ENCODE measurements at places on chromosomes 1 and 21. TPM values are rescaled to one million over a fixed set of nuclear protein-coding genes. Genes with fewer than 3 reads are reported as not detected.
A peak's percentile ranks its signal among the peaks of the same experiment; 100 is the strongest.

DNA sequence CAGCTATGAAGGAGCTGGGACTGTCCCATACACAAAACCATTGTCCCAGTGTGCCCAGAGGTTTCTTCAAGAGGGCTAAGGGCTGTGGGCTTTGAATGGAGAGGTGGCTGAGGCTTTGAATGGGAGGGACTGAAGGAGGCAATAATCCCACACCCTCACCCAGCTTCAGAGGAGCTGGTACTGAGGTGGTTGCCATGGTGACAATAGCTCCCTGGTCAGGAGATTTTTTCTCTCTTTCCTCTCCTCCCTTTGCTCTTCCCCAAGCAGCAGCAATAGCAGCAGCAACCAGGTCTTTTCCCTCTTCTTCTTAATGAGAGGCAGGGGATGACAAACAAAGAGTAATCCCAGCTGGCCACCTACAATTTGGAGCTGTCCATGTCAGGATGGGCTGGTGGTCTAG lies 1.6 kb downstream of the HPCAL4 start:
- DNase-seq: no peak
- H3K4me3 ChIP-seq: no peak overlapping the region
- no peaks in the 10 kb centered on the region for H3K36me3 ChIP-seq
- H3K27ac ChIP-seq: no peak overlapping the region
- peaks cover 95% of the 10 kb centered on the region for H3K27me3 ChIP-seq

GRCh38 chr1:113905435-113905861 lies 322 bp downstream of the DCLRE1B start:
- no peak for DNase-seq
- H3K4me1 ChIP-seq: no peaks in the 10 kb centered on the region
- H3K36me3 ChIP-seq: peaks cover 6% of the 10 kb centered on the region
- peak overlapping the region; percentile 92 for H3K4me3 ChIP-seq

DNA sequence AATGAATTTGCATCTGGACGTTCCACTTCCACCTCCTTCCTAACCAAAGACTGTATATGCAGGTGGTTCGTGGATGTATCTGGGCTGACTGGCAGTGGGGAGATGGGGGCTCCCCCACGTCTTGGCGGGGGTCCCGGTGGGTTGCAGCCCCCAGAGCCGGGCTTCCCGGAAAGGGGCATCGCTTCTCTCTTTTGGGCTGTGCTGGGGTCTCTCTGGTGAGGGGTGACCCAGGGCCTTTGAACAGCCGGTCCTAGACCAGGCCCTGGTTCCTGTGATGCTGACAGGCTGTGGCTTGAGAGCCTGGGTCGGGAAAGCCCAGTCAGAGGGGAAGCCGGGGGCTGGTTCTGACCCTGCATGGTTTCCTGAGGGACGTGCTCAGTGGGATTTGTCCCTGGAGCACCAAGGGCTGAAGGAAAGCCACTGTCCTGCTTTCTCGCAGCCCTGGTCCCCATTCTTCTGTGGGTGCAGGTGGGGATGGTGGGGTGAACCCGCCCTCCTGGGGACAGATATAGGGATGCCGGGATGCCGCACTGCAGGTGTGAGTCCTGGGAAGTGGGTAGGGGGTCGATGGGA lies 29.8 kb downstream of the COL18A1 start:
- H3K4me1 ChIP-seq: peaks cover 32% of the 10 kb centered on the region
- peaks cover 7% of the 10 kb centered on the region for H3K36me3 ChIP-seq
- DNase-seq: no peak
- H3K27me3 ChIP-seq: no peaks in the 10 kb centered on the region
- H3K27ac ChIP-seq: peak overlapping the region; percentile 38
- no peak overlapping the region for H3K4me3 ChIP-seq

DNA sequence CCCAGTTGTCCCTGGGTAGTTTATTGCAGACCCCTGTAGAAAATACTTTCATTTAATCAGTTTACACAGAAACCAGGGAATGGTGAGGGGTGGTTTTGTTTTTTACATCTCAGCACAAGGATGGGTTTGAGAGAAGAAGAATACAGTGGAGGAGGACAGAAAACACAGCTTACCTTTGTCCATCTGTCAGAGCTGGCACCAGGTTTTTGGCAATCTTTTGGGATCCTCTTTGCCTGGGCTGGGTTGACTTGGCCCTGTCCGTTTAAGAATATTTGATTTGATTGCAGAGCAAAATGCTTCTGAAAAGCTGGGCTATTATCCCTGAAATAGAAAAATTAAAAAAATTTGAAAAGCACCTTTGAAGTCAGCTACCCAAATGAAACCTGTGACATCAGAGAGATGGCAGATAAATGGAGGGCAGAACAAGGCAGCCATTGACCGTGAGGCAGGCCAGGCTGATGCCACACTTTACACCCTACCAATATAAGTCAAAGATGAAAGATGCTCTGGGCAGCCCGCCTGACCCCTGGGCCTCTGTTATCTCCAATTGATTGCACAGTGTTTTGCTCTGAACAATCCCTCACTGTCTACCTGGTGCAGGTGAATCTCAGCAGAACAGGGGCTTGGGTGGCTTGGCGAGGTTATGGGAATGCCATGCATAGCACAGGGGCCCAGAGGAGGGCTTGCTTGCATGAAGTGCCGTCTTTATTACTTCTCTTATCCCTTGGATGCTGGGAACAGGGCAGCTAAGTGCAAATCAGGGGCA lies 218.8 kb downstream of the LMX1A start:
- no peak for DNase-seq
- no peak overlapping the region for H3K4me3 ChIP-seq
- H3K4me1 ChIP-seq: no peaks in the 10 kb centered on the region
- no peak overlapping the region for H3K27ac ChIP-seq
- H3K27me3 ChIP-seq: no peaks in the 10 kb centered on the region

- H3K4me3 ChIP-seq: no peak overlapping the region
- no peak overlapping the region for H3K27ac ChIP-seq
- no peaks in the 10 kb centered on the region for H3K27me3 ChIP-seq
- H3K4me1 ChIP-seq: peaks cover 9% of the 10 kb centered on the region
- no peak for DNase-seq
Observed at GRCh38 chr1:58307431-58307830, 239.1 kb downstream of the OMA1 start.

DNA sequence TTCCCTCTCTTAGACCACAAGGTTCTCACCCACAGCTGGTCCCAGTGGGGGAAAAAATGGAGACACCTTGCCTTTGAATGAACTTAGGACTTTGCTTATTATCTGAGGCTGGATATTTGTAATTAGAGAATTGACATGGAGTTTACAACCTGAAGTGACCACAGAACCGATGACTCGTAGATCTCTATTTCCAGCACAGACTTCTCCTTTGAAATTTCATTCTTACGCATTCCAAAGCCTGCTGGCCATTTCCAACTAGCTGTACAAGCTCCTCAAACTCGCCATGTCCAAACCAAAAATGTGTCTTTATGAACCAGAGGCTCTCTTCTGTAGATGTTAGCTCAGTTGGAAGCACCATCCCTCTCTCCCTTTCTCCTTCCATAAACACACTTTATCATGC lies 12.0 kb downstream of the RAB7B start:
- H3K27me3 ChIP-seq: no peaks in the 10 kb centered on the region
- H3K4me1 ChIP-seq: no peaks in the 10 kb centered on the region
- no peak for DNase-seq
- H3K27ac ChIP-seq: no peak overlapping the region
- H3K36me3 ChIP-seq: no peaks in the 10 kb centered on the region
- no peak overlapping the region for H3K4me3 ChIP-seq

DNA sequence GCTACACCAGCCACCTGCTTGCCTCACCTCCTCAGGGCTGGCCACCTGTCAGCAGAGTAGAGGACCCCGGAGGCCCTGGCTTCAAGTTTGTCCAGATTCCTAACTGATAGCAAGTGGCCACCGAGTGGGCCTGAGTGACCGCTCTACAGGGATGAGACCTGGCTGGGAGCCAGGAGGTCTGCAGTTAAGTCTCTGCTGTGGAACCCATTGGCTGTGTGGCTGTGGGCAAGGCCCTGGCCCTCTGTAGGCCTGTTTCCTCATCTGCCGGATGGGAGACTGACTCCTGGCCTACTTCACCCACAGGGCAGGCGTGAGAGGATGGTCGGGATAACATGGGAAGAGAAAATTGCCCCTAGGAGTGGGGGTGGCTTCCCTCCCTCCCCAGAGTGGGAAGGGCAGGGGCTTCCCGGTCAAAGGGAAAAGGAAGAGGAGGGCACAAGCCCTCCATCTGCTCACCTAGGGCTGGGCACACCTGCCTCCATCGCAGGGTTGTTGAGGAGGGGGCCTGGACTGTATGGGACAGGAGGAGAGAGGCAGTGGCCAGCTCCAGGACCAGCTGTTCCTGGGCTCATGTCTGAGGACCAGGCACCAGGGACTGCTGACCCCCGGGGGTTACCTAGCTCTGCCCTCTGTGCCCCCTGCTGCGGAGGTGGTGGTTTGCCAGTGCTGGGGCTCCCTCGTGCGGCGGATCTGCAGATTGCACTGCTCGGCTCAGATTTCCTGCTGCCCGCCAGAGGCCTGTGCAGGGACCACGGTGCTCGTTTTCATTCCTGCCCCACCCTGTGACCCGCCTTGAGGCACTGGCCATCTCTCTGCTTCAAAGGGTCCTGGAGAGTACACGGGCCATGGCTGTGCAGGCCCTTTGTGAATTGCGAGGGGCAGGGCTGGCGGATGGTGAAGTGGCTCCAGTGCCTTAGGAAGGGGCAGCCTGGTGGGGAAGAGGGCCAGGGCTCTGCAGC lies 9.1 kb upstream of the MTFR1L start:
- no peaks in the 10 kb centered on the region for H3K36me3 ChIP-seq
- no peak overlapping the region for H3K27ac ChIP-seq
- H3K4me1 ChIP-seq: no peaks in the 10 kb centered on the region

- DNase-seq: peak; percentile 69
- no peaks in the 10 kb centered on the region for H3K4me1 ChIP-seq
- no peaks in the 10 kb centered on the region for H3K27me3 ChIP-seq
- H3K27ac ChIP-seq: no peak overlapping the region
- no peaks in the 10 kb centered on the region for H3K36me3 ChIP-seq
Observed at GRCh38 chr1:154772606-154773506, 97.2 kb downstream of the KCNN3 start.

DNA sequence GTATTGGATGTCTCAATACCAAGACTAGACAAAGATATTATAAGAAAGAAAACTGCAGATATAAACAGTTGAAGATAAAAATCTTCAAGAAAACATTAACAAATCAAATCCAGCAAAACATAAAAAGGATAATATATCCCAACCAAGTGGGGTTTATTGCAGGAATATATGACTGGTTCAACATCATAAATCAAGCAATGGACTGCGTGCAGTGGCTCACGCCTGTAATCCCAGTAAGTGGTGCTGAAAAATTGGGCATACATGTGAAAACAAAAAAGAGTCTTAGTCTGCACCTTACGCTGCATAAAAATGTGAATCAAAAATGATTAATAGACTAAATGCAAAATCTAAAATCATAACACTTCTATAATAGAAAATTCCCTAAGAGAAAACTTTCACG lies 112.9 kb upstream of the PDE4B start:
- no peaks in the 10 kb centered on the region for H3K4me1 ChIP-seq
- no peaks in the 10 kb centered on the region for H3K36me3 ChIP-seq
- H3K27ac ChIP-seq: no peak overlapping the region
- H3K27me3 ChIP-seq: no peaks in the 10 kb centered on the region
- H3K4me3 ChIP-seq: no peak overlapping the region
- DNase-seq: no peak

DNA sequence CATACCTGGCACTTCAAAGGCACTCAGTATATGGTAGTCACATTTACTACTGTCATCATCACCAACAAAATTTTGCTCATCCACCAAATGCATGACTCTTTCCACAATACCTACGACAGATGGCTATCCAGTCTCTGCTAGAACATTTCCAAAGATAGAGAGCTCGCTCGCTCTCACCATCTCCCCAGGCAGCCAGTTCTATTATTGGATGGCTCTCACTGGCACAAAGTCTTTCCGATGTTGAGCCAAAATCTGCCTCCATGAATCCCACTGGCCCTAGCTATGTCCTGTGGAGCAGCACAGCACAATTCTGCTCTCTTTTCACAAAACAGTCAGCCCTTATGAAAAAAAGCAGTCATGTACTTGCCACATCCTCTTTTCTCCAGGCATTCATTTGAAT lies 102.1 kb downstream of the DAB1 start:
- no peaks in the 10 kb centered on the region for H3K36me3 ChIP-seq
- no peaks in the 10 kb centered on the region for H3K4me1 ChIP-seq
- no peak for DNase-seq
- H3K4me3 ChIP-seq: no peak overlapping the region

DNA sequence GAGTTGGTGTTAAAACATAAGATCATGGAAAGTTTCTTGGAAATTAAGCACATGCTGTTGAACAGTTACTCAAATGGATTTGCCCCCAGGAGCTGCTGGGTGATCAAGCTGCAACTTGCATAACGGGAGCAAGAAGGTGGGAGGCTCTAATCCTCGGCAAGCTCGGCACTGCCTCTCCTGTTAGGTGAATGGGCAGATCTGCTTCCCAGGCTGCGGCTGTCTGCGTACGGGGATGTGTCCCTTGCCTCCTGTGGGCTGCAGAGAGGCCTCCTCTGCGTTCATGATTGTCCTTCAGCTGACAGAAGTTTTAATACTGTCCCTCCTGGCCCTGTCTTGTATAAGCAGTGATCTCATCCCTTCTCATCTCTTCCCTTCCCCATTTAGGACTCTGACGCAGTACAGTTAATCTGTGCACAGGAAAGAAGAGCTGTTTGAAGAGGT lies 36.7 kb downstream of the ATP1A1 start:
- H3K27ac ChIP-seq: no peak overlapping the region
- H3K4me3 ChIP-seq: no peak overlapping the region
- H3K4me1 ChIP-seq: no peaks in the 10 kb centered on the region
- H3K36me3 ChIP-seq: peaks cover 18% of the 10 kb centered on the region
- no peak for DNase-seq
- peaks cover under 1% of the 10 kb centered on the region for H3K27me3 ChIP-seq

- peaks cover 4% of the 10 kb centered on the region for H3K4me1 ChIP-seq
- H3K36me3 ChIP-seq: peaks cover 4% of the 10 kb centered on the region
- peak overlapping the region; percentile 17 for H3K4me3 ChIP-seq
- peak; percentile 21 for DNase-seq
- H3K27me3 ChIP-seq: no peaks in the 10 kb centered on the region
Observed at GRCh38 chr21:20661745-20662422, 336.3 kb upstream of the NCAM2 start.

The F13B gene
- total RNA-seq: not detected

The FAM163A gene
- 0.13 TPM for total RNA-seq

The CFHR2 gene
- not detected for total RNA-seq

The TMEM61 gene
- 0.54 TPM for total RNA-seq

The BSND gene
- total RNA-seq: 0.43 TPM

The RIMS3 gene
- total RNA-seq: 21.0 TPM

The LRRN2 gene
- 2.5 TPM for total RNA-seq

The COL11A1 gene
- 28.3 TPM for total RNA-seq

The ECM1 gene
- 0.73 TPM for total RNA-seq

The FASLG gene
- total RNA-seq: not detected

The HES3 gene
- total RNA-seq: 67.9 TPM

The ATP1A4 gene
- total RNA-seq: 0.61 TPM

Data from H1 (cell line).